Muscle of back (tissue), 13 donors: ENCODE measurements at places on chromosomes 7 and 10. TPM values are rescaled to one million over a fixed set of nuclear protein-coding genes. Genes with fewer than 3 reads are reported as not detected.

Gene GLI3
- polyA plus RNA-seq = 21.3 TPM

Gene MOGAT3
- not detected for polyA plus RNA-seq

Gene BZW2
- polyA plus RNA-seq = 197 TPM

Gene MYH16
- polyA plus RNA-seq = 0.31 TPM

Gene FAM25G
- polyA plus RNA-seq = not detected

Gene IGF2BP3
- 31.9 TPM for polyA plus RNA-seq

DNA sequence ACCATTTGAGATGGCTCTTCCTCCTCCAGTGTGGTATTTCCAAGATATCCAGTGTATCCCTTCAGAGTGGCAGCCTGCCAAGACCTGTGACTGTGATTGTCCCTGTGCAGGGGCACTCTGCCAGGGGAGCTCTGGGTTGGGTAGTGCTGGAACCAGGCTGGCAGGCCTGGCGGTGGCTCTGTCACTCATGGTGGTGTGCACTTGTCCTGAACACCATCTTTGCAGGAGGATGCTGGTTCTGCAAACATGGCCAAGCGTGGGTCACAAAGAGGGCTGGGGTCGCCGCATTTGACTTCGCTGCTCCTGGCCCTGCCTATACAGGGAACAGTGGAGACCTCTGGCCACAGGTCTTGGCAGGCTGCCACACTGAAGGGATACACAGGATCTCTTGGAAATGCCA lies 205.2 kb downstream of the PRPF18 start:
- DNase-seq = no peak

DNA sequence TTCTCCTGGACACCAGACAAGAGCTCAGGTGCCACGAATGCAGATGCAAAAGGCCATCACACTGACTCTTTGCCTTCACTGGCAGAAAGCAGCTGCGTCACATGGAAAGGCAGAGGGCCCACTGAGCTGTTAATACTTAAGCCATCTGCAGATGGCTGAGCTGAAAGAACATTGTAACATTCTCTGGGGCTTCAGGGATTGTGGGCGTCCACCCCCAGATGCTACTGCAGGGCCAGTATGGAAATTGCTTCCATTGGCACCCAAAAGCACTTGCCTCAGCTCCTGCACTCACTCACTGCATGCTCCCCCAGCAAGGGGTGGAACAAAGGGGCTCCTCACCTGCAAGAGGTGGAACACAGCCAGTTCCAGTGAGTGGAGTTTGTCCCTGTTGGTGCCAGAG lies 1264.6 kb downstream of the REEP3 start:
- peak; percentile 2 for DNase-seq

Gene ICA1
- 6.1 TPM for polyA plus RNA-seq

DNA sequence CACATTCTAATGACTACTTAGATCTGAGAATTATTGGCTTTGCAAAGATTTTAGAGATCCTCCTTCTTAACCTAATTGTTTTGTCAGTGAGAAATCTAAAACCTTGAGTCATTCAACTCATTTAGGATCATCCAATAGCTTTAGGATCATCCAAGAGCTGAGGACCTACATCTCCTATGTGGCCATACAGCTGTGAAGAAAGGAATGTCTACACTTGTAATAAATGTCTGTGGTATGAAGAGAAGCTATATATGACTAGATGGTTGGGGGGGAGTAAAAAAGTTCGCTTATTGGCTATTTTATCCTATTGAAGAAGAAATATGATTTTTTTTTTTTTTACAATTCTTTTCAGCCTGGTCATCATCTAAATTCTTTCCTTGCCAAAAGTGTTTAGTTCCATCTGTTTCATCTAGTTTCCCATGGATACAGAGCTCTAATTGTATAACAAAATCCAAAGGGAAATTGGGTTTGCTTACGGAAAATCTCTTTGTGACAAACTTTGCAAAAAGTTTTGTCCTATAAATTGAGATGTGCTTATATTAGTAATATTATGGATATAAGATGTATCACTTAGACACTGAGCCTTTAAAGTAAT lies 196.7 kb downstream of the PRKG1 start:
- peak; percentile 33 for DNase-seq

Gene NANOS1
- polyA plus RNA-seq = 5.6 TPM

DNA sequence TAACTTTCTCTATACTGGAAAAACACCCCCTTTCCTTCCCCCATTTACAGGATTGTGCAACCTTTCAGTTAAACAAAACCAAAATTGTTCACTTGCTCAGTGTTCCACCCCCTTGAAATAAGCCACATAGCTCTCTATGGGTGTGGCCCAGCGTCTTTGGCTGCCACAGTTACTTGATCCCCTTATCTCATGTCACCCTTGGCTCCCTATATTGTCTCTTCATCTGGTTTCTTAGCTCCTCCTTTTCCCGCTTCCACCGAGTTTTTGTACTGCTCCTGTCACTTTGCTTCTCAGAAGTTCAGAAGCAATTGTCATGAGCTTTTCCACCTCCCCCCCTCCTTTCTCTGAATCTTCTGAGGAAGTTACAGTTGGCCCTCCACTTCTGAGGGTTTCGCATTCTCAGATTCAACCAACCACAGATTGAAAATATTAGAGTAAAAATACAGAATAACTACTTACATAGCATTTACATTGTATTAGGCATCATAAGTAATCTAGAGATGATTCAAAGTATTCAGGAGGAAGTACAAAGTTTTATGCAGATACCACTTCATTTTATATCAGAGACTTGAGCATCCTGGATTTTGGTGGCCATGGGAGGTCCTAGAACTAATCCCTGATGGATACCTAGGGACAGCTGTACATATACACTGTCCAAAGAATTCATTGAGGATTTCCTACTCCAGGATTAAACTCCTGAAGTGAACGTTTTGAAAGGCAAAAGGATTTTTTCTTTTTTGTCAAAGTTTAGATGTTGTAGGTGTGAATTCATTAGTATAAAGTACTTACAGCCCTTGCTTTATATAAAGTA lies 60.4 kb downstream of the ADD3 start:
- DNase-seq = no peak

- no peak for DNase-seq
Observed at GRCh38 chr10:47276576-47277351, 23.2 kb upstream of the GDF10 start.

DNA sequence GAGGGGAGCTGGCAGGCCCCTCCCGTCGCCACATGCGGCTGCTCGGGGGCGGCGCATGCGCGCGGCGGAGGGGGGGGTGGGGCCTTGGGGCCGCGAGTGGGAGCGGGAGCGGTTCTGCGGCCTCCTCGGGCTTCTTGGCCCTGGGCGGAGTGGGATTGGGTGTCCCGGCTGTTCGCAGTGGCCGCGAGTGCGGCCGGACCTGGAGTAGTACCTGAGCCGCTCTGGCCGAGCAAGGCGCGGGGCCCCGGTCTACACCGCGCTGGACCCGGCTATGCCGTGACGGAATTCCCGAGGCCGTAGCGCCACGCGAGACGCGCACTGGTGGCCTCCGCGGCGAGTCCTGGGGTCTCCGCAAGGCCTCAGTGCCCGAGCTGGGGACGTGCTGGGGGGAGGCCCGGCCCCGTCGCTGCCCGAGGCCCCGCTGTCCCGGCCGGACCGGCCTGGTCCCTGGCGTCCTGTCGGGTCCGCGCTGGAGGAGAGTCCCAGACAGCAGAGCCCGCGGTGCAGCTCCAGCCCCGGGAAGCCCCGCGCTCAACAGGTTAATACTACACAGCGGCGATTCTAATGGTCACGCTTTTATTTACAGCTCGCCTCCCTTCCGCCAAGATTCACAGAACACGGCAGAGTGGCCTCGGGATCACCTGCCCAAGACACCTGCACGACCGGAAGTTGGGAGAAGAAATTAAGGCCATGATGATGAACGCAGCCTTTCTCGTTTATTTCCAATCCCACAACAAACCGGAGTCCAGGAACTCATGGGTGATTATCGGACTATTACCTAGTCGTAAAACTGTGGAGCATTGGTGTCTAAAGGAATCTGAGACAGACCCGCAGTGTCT lies 671 bp upstream of the PAXIP1 start:
- DNase-seq = peak; percentile 93

- no peak for DNase-seq
Observed at GRCh38 chr10:5523796-5524574, 776 bp upstream of the CALML3 start.
